ENCODE measurements at places on chromosomes 13 and 19.

DNA sequence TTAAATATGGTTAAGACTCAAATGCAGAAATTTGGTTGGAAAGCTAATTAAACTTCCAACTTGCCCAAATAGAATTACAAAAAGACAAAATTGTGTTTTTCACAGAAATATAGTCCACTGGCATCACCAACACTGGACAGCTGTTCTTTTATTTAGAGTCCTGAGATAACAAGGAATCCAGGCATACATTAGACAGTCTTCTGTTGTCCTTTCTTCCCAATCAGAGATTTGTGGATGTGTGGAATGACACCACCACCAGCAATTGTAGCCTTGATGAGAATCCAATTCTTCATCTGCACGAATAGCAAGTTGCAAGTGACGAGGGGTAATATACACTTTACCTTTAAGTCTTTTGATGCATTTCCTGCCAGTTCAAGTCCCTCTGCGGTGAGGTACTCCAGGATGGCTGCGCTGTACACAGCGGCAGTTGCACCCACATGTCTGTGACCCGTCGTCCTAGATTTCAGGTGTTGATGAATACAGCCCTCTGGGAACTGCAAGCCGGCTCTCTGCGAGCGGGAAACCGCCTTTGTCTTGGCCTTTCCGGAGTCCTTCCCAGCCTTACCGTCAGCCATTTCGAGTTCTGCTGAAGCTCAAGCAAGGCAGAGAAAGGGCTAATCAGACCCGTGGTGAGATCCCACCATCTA is 14.7 kb downstream of the UBAC2 start:
- DNase-seq: no peak

- no peak for DNase-seq
These were observed 763 bp downstream of the POLD1 start for GRCh38 chr19:50384685-50385535.

DNA sequence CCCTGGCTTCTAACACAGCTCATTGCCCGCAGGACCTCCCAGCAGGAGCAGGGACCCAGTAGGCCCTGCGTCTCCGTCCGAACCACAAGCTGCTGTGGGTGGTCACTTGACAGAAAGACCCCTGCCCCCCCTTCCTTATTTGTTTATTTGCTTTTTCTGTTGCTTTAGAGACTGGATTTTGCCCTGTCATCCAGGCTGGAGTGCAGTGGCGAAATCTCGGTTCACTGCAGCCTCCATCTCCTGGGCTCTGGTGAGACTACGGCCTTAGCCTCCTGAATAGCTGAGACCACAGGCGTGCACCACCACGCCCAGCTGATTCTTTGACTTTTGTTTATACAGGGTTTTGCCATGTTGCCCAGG is 7.6 kb upstream of the PTBP1 start:
- DNase-seq: no peak

DNA sequence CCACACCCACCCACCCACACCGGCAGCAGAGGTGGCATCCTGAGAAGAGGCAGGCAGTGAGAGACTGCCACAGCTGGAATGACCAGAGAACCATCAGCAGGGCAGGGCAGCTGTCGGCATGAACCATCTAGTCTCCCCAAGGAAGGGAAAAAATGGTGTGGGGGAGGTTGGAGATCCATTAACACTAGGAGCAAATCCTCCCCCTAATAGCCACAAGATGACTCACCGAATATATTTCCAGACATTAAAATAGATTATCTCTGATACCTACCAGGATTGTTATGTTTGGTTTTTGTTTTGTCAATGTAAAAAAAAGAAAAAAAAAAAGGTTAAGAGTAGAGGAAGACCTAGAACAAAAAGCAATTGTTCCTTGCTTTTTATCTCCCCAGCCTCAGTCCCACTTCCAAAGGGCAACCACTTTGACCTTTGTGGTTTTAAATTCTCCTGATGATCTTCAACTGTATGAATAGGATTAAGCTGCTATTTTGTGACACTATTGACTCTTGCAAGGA is 34.2 kb downstream of the THSD1 start:
- DNase-seq: no peak

DNA sequence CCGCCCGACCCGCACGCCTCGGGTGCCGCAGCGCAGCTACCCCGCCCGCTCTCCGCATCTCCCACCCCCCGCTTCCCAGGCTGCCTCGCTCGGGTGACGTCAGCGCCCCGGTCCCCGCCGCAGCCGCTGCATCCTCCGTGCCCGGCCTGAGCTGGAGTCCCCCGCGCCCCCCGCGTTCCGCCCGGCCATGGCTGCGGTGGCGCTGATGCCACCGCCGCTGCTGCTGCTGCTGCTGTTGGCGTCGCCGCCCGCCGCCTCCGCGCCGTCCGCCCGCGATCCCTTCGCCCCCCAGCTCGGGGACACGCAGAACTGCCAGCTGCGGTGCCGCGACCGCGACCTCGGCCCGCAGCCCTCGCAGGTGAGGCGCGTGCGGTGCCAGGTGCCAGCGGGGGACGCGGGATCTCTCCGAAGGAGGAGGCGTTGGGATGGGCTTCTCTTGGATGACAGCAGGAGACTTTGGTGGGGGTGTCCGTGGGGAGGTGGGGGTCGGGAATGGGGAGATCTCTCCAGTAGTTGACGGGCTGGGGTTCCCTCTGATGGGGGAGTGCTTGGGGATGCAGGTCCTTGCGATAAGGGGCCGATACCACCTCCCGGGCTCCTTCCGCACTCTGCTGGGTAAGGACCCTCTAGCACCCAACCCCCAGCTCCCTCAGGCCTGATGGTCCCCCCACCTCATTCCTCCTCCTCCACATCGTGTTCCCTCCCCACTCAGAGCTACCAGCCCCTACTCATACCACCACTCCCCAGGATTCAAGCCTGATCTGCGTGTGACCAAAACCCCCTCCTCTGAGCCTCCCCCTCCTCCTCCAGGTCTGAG is at the start of gene TMEM59L:
Gene TMEM59L (plus strand): TSS at position 99 of the 817 bp plus-strand sequence. CDS start 89 bp downstream, at position 188.
- no peak for DNase-seq

GRCh38 chr19:474126-475078 is 13.6 kb upstream of the SHC2 start:
- no peak for DNase-seq

DNA sequence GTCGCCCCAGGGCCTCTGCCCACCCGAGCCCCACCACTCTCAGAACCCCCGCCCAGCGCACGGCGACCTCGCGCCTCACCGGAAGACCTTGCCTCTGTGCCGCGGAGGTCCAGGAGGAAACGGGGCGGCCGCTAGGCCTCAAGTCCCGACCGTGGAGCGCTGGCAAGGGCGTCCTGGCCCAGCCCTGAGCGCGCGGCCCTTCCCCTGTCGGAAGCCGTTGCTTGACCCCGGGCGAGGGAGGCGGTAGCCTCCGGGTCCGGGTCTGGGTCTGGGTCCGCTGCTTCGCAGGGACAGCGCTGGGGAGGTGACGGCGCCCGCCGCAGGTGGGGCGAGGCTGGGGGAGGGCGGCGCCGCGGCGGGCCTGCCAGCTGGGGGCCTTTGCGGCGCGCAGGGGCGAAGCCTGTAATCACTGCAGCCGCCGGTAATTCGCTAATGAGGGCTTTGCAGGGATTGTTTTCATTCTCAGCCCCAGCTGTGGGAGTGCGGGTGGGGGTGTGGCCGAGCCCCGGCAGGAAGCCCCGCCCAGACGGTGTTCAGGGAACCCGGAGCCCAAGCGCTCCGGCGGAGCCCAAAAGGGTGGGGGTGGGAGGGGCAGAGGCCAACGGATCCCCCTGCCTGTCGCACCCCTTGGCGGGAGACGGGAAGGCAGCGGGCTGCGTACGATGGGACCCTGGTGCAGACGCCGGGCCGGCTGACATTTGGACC is 8.6 kb downstream of the C19orf25 start:
- no peak for DNase-seq

- DNase-seq: no peak
These were observed 556.7 kb downstream of the PCDH9 start for GRCh38 chr13:66673401-66673800.
